ENCODE measurements at places on chromosomes 12 and 14.

- no peak for DNase-seq
These were observed 54.3 kb upstream of the FRMD6 start for GRCh38 chr14:51597261-51598001.

DNA sequence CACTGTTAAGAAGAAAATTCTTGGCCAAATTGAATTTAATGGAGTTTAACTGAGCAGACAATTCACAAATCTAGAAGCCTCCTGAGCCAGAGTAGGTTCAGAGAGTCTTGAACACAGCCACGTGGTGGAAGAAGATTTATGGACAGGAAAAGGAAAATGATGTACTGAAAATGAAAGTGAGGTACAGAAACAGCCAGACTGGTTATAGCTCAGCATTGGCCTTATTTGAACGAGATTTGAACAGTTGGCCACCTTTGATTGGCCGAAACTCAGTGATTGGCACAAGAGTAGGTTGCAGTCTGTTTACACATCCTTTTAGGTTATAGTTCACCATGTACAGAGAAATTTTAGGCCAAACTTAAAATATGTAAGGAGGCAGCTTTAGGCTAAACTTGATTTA, 9.9 kb downstream of the OAS2 start:
- no peak for DNase-seq

DNA sequence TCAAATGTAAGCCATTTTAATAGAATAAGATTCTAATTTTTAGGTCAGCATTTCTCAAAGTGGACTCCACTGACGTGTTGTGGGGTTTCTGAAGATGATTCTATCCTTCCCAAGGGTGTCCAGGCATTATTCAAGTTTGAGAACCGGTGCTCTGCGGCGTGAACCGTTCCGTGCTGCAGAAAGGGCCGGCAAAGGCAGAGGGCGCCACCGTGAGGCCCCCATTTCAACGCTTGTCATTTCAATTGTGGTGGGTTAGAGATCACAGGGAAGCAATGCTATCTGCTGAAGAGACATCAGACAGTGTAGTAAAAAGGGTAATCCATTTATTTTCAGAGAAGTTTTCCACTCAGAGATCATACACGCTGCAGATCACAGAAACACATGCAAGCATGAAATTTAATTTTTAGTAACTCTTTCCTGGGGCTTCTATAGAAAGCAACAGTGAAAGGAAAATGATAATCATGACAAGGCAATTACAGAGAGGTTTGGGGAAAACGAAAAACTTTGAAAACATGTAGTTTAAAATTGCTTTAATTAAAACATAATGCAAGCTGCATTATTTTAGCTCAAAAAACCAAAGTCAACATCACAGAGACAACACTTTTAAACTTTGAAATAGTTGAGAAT, 201.7 kb downstream of the EXOC5 start:
- DNase-seq: no peak

DNA sequence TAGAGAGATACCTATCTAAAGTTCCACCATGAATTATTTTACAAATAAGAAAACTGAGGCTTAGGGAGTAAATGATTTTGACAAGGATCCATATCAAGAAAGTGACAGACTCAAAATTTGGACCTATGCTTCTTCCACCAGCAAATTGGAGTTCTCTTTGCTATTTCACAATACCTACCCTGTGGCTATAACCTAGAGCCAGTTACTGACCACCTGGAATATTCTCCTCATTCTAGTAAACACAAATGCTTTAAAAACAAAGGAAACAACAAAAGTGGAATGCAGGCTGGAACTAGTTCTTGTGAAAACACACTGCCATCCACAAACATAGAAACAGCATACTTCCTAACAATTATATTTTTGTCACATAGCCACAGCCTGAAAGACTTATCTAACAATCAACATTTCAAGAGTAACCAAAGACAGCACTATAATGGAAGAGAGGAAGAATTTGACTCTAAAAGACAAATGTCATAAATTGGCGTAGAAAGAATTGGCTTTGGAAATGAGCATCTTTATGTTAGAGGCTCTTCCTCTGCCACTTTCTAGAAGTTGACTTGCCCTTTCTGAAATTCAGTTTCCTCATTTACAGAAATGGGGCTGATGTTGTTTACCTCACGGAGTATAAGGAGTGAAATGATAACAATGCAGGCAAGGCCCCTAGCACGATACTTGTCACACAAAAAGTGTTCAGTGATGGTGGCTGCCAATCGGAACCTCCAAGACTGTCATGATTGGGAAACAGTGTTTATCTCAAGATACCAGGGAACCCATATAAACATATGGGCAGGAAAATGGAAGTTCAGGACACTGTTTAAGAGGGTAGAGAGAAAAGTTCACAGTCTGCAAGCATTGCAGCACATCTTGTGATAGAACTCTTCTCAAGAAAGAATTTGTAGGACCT, 138.6 kb upstream of the LGR5 start:
- no peak for DNase-seq

- DNase-seq: no peak
These were observed 67.0 kb downstream of the DIP2B start for GRCh38 chr12:50571786-50572185.

GRCh38 chr12:111616177-111616623, 17.1 kb upstream of the ATXN2 start:
- no peak for DNase-seq

GRCh38 chr14:100871234-100872186, 32.0 kb downstream of the RTL1 start:
- DNase-seq: no peak

GRCh38 chr14:81430235-81430634, 30.1 kb upstream of the STON2 start:
- DNase-seq: no peak

GRCh38 chr14:64719601-64720000, 15.4 kb downstream of the PLEKHG3 start:
- no peak for DNase-seq
